ENCODE measurements at places on chromosomes 12 and 14. TPM values are rescaled to one million over a fixed set of nuclear protein-coding genes. Genes with fewer than 3 reads are reported as not detected.

The DEPDC4 gene
- 1.7 TPM for total RNA-seq

The ADAM21 gene
- total RNA-seq = 0.43 TPM

The BDKRB1 gene
- 15.1 TPM for total RNA-seq

The NPAS3 gene
- total RNA-seq = 0.86 TPM

The SPTB gene
- total RNA-seq = under 0.01 TPM

The SLIRP gene
- 108 TPM for total RNA-seq

The MYO1H gene
- not detected for total RNA-seq

The TPCN1 gene
- 25.9 TPM for total RNA-seq

The ACVRL1 gene
- total RNA-seq = 18.0 TPM

The MMP17 gene
- 8.6 TPM for total RNA-seq

The CTSG gene
- total RNA-seq = not detected

The FOXA1 gene
- not detected for total RNA-seq

The PRR4 gene
- total RNA-seq = 3.5 TPM

The CHMP4A gene
- 13.8 TPM for total RNA-seq

The LBHD2 gene
- not detected for total RNA-seq

The HOXC6 gene
- total RNA-seq = 1.6 TPM

The ATP5MC2 gene
- 72.2 TPM for total RNA-seq

The CEBPE gene
- total RNA-seq = not detected

The NR4A1 gene
- 2.2 TPM for total RNA-seq

The TAS2R7 gene
- total RNA-seq = not detected

Measured in fibroblast of villous mesenchyme (primary cell).